Renal cortical epithelial cell (primary cell): ENCODE measurements at places on chromosomes 5 and 9. TPM values are rescaled to one million over a fixed set of nuclear protein-coding genes. Genes with fewer than 3 reads are reported as not detected.

Gene EGFLAM
- total RNA-seq, result under 0.01 and 7.0 TPM in 2 replicates

Gene RASA1
- 53.8 and 87.7 TPM in 2 replicates for total RNA-seq

DNA sequence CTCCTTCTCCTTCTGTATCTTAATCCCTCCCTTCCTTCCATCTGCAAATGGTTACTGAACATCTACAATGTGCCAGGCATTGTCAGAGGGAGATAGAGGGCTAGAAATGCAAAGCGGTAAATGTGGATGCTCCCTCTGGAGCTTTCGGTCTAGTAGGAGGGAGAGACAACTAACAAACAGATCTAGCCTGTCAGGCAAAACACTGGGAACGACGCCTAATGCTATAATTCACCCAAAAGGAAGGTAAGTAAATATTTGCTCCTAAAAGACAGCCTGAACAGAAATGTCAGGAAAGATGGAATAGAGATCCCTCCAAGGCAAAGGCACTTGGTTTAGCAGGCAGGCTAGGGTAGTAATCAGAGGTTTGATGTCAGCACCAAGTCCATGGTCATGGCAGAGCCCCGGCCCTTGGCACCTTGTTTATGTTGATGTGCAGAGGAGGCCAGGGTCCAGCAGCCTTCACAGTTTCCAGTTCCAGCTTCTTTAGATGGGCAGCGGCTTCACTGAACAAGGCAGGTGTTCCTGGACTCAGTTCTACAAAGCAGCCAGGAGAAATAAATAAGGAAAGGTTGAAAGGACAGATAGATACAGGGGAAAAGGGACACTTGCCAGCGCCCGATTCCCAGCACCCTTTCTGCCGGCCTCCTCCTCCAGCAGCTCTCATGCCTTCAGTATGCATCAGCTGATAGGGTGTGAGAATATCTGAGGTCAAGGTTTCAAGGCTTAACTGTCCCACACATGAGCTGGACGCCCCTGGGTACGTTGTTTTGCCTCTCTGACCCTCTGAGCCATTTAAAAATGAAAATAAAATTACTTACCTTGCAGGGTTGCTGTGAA is 46.5 kb upstream of the FRRS1L start:
- DNase-seq, result no peak

Gene OR1J2
- total RNA-seq, result not detected in 2 replicates

DNA sequence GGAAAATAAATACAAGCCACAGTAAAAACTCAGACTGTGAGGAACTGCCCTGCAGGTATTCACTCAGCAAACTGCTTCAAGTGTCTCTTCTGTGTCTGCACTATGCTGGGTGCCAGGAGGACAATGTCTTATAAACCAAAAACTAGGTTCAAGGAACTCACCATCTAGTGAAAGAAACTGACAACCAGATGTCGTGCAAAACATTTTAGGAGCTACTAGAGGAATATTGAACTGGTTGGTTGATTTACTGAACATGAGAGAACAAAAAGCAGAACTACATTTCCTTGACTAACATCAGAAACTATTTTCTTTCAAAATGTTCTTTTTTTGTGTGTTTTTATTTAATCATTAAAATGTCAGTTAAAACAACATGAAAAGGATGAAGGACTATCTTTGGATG is 35.2 kb downstream of the ZNF366 start:
- no peak for DNase-seq

GRCh38 chr5:135577421-135577820 is 1.4 kb downstream of the CXCL14 start:
- no peak for DNase-seq

GRCh38 chr5:132294728-132295504 is 722 bp downstream of the SLC22A4 start:
- DNase-seq, result peak; percentile 77
